ENCODE measurements at places on chromosomes 5 and 9. TPM values are rescaled to one million over a fixed set of nuclear protein-coding genes. Genes with fewer than 3 reads are reported as not detected.

GRCh38 chr5:122738088-122738487, 36.8 kb upstream of the SNX2 start:
- no peaks in the 10 kb centered on the region for H3K36me3 ChIP-seq
- H3K27me3 ChIP-seq, result no peaks in the 10 kb centered on the region
- no peak overlapping the region for H3K27ac ChIP-seq
- H3K4me3 ChIP-seq, result no peak overlapping the region

DNA sequence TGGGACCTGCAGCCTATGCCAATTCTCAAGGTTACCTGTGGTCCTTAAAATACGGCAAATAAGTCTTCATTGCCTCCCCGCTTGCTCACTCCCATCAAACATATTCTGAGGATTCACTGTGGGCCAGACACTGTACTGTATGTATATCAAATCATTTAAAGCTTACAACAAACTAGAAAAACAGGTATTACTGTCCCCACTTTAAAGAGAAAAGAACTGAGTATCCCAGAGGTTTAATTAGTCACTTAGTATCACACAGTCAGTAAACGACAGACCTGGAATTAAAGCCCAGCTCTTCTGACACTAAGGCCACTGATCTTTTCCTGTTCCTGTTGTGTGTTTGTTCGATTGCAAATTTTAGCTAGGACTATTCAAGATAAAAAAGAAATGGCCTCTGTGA, 248.2 kb downstream of the ACTL7B start:
- H3K36me3 ChIP-seq, result no peaks in the 10 kb centered on the region
- no peaks in the 10 kb centered on the region for H3K4me1 ChIP-seq
- no peak overlapping the region for H3K27ac ChIP-seq

DNA sequence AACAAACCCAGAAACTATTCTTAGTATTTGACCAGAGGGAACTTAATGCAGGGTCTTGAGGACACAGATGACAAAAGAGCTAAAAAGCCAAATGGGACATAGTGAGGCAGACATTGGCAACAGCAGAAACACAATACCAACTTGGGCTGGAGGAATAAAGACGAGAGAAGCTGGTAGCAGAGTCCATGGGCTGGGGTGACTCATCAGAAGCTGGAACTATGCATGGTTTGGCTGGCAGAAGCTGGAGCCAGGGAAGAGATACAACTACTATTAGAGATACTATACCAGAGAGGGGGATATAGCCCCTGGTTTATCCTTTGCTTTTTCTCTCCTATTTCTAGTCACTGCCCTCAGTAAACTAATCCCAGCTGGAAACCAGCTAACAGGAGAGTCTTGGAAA, 29.2 kb upstream of the DPYSL3 start:
- H3K36me3 ChIP-seq, result no peaks in the 10 kb centered on the region
- no peaks in the 10 kb centered on the region for H3K27me3 ChIP-seq
- DNase-seq, result no peak
- H3K4me3 ChIP-seq, result no peak overlapping the region

UGT3A2 gene
- total RNA-seq, result not detected

CORO2A gene
- 26.1 TPM for total RNA-seq

BHMT gene
- not detected for total RNA-seq

GRCh38 chr5:160846642-160847041, 5.4 kb downstream of the ATP10B start:
- H3K4me3 ChIP-seq, result no peak overlapping the region
- no peaks in the 10 kb centered on the region for H3K36me3 ChIP-seq
- DNase-seq, result no peak
- no peaks in the 10 kb centered on the region for H3K27me3 ChIP-seq
- no peak overlapping the region for H3K27ac ChIP-seq

- H3K4me1 ChIP-seq, result no peaks in the 10 kb centered on the region
- no peaks in the 10 kb centered on the region for H3K36me3 ChIP-seq
- no peak overlapping the region for H3K4me3 ChIP-seq
- H3K27me3 ChIP-seq, result no peaks in the 10 kb centered on the region
Measured at GRCh38 chr5:4159681-4160080, 564.0 kb downstream of the IRX1 start.

DNA sequence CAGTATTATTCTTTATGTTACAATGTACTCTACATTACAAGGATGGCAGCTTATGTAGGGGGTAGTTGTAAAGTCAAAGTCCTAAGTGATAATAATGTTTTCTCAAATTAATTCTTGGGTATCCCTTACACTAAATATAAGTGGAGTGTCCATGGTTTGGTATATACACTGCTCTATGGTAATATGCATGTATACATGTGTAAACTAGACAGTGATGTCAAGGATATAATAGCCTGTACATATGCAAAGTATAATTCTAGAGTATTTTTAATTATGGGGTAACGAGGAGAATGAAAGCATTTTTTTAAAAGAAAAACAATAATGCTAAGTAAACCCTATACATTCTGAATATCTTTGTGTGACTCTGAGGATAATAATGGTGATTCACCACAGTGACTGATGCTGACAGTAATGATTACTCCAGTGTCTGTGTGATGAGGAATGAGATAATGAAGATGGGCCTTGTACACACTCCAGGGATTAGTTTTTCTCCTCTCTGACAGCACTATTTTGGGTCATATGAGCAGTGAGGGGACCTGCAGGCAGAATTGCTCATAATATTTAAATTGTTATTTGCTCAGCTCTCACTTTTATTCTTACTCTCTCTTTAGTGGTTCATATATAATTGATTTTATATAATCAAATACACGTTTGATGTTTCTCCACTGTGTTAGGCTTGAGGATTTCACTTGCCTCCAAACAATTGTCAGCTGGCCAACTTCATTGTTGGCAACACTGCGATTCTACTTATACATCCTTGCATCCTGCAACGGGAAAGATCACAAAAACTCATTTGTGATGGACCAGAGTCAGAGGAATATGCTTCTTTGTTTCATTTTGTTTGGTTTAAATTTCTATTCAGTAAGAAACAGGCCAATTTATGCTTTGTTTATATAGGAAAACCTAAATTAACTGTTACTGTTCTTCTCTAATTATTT, 88.2 kb downstream of the NREP start:
- no peaks in the 10 kb centered on the region for H3K4me1 ChIP-seq
- H3K27ac ChIP-seq, result no peak overlapping the region
- no peak overlapping the region for H3K4me3 ChIP-seq

FOXD4 gene
- 0.32 TPM for total RNA-seq

GRCh38 chr5:179534431-179534830, 15.9 kb upstream of the RUFY1 start:
- H3K36me3 ChIP-seq, result no peaks in the 10 kb centered on the region
- H3K4me3 ChIP-seq, result no peak overlapping the region
- DNase-seq, result no peak

DNA sequence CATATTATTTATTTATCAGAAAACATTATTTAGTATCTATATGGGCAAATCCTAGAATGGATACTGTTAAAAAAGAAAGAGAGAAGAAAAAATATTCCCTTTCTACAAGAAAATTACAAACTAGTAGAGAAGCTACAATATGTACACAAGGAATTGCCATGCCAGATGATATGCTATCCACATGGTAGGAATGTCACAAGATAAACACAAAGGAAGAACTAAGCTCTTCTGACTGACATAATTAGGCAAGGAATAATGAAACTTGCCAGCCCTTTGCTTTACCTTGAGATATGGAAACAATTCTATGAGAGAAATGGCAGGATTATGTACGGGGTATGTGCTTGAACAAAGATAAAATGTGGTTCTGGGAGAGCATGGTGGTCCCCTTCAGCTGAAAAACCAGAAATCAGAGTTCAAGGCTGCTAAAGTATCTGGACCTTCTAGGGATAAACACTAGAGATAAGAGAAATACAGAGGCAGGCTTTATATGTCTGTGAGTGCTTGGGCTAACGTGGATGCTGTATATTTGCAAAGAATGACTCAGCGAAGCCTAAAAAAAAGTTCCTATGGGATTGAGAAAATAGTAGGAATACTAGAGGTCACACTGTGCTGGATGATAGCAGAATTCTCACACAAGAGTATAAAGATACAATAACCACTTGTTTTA, 451.6 kb downstream of the TLE1 start:
- no peaks in the 10 kb centered on the region for H3K36me3 ChIP-seq
- H3K4me1 ChIP-seq, result no peaks in the 10 kb centered on the region
- DNase-seq, result no peak
- H3K27me3 ChIP-seq, result no peaks in the 10 kb centered on the region

- no peaks in the 10 kb centered on the region for H3K27me3 ChIP-seq
- H3K4me3 ChIP-seq, result no peak overlapping the region
- H3K27ac ChIP-seq, result no peak overlapping the region
- no peaks in the 10 kb centered on the region for H3K4me1 ChIP-seq
Measured at GRCh38 chr5:71891856-71892255, 172.8 kb downstream of the CARTPT start.

GRCh38 chr9:126519660-126520420, 93.9 kb upstream of the LMX1B start:
- H3K27me3 ChIP-seq, result peaks cover 59% of the 10 kb centered on the region
- H3K4me1 ChIP-seq, result peaks cover 44% of the 10 kb centered on the region
- H3K36me3 ChIP-seq, result no peaks in the 10 kb centered on the region
- DNase-seq, result peak; percentile 41
- H3K27ac ChIP-seq, result no peak overlapping the region

LURAP1L gene
- total RNA-seq, result 29.2 TPM

DNA sequence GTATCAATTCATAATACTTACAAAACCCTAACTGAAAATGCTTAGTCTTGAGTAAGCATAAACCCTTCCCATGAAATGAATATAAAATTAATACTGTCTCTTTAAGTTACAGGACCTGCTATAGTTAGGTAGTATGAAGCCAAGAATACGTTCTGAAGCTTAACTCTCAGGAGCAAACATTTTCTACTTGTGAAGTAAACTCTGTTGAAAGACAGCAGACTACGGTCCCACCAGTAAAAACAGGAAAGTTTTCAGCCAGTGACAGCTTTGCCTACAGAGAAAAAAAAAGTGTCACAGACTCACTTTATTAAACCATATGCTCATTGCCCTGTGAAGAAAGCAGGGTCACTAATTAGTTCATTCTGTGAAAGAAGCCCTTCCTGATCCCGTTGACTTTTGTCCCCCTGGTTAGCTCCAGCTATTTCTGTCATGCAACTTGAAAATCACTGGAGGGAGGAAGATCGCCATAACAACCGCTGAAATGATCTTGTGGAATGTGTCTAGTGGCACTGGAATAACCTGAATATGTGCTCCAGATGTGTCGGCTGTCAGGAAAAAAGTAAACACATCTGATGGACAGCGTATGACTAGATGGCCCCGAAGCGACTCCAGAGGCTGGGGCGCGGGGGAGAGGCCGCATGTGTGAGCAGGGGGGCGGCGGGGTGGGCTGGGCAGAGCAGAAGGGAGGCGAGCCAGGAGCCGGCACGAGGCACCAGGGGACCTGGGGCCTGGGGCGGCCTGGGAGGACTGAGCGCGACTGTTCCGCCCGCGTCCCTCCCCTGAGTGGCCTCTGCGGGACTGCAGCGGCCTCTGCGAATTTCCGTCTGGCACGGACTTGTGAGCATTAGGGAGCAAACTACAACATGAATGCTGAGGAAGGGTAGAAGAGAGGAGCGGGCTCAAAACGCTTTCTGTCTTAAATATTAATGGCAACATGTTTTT, 41.9 kb downstream of the BNC2 start:
- no peaks in the 10 kb centered on the region for H3K36me3 ChIP-seq
- H3K4me1 ChIP-seq, result peaks cover 23% of the 10 kb centered on the region
- peak overlapping the region; percentile 28 for H3K4me3 ChIP-seq
- peak overlapping the region; percentile 12 for H3K27ac ChIP-seq
- no peaks in the 10 kb centered on the region for H3K27me3 ChIP-seq
- no peak for DNase-seq

DNA sequence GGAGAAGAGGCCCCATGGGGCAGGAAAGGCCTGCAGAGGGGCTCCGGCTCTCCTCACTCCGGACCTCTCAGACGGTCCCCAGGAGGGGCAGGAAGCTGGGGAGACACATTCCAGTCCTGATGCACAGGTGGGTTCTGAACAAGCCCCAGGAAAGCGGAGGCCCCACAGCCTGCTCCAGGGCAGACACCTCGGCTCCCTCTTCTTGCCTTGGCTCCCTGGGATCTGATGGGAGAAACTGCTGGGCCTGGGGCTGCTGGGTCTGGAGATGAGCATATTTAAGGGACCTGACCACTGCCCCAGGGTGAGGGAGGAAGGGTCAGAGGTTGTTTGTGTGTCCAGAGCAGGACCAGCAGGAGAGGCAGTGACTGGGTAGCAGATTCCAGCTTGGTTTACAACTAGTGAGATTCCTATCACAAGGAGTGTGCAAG, 1.2 kb downstream of the CORO2A start:
- no peak for DNase-seq
- peaks cover 9% of the 10 kb centered on the region for H3K4me1 ChIP-seq
- no peaks in the 10 kb centered on the region for H3K27me3 ChIP-seq
- H3K4me3 ChIP-seq, result peak overlapping the region; percentile 79
- H3K36me3 ChIP-seq, result no peaks in the 10 kb centered on the region

DNA sequence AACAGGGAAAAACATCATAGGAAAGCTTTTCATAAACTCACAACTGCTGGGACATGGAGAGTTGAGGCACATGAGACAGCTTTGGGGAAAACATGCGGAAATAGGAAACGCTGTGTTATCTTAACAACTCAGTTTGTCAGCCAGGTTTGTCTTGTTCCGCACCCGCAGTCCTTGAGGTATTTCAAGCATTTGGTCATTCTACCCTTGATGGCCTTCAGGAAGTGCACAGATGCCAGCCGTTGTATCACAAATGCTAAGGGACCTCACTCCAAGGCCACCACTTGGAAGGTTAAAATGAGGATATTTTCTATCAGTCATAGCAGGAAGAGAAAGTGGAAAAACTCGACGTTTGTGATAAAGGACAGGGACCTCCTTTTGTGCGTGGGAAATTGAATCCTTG, 83.8 kb downstream of the TRIO start:
- H3K4me1 ChIP-seq, result peaks cover 37% of the 10 kb centered on the region
- no peak overlapping the region for H3K4me3 ChIP-seq
- no peaks in the 10 kb centered on the region for H3K27me3 ChIP-seq
- no peaks in the 10 kb centered on the region for H3K36me3 ChIP-seq
- no peak for DNase-seq

DIMT1 gene
- total RNA-seq, result 19.3 TPM

RARS1 gene
- 55.2 TPM for total RNA-seq

GRCh38 chr5:28009576-28009975, 971.2 kb upstream of the CDH9 start:
- no peaks in the 10 kb centered on the region for H3K36me3 ChIP-seq
- no peak overlapping the region for H3K27ac ChIP-seq
- no peaks in the 10 kb centered on the region for H3K4me1 ChIP-seq
- H3K27me3 ChIP-seq, result no peaks in the 10 kb centered on the region
- no peak overlapping the region for H3K4me3 ChIP-seq
- no peak for DNase-seq

- no peaks in the 10 kb centered on the region for H3K27me3 ChIP-seq
- H3K36me3 ChIP-seq, result peaks cover 34% of the 10 kb centered on the region
- H3K27ac ChIP-seq, result no peak overlapping the region
Measured at GRCh38 chr5:1460054-1460682, 14.9 kb upstream of the SLC6A3 start.

DNA sequence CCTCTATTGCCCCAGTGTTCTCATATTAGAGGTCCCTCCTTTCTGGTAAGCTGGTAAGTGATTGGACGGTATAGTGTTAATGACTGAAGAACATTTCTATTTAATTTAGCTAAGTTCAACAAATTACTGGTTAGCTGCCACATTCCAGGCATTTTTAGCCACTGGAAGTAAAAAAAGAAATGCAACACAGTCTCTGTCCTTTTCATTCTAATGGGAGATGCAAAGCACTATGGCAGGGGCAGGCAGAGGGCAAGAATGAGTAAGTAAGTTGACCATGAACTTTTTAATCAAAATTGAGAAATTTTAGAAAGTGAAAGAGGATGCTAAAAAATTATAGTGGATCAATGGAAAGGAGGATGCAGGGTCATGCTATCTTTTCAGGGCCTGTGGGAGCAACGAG, 137.4 kb downstream of the GPBP1 start:
- no peaks in the 10 kb centered on the region for H3K4me1 ChIP-seq
- H3K27ac ChIP-seq, result no peak overlapping the region
- H3K4me3 ChIP-seq, result no peak overlapping the region

GADD45G gene
- 14.4 TPM for total RNA-seq

MEF2C gene
- 42.0 TPM for total RNA-seq

All from lower lobe of right lung (tissue), 2 donors.